ENCODE measurements at places on chromosomes 1 and 21. TPM values are rescaled to one million over a fixed set of nuclear protein-coding genes. Genes with fewer than 3 reads are reported as not detected.
A peak's percentile ranks its signal among the peaks of the same experiment; 100 is the strongest.

The CD55 gene
- 52.5 TPM for total RNA-seq

The S100A7A gene
- 2.9 TPM for total RNA-seq

The HHAT gene
- 6.3 TPM for total RNA-seq

The LCE1D gene
- not detected for total RNA-seq

The C1orf94 gene
- total RNA-seq = 0.72 TPM

The S100A16 gene
- 40.0 TPM for total RNA-seq

The LIN28A gene
- total RNA-seq = 1.4 TPM

The ZNF593OS gene
- not detected for total RNA-seq

The C4BPA gene
- total RNA-seq = 3.6 TPM

The AGRN gene
- 68.4 TPM for total RNA-seq

The ENTREP3 gene
- total RNA-seq = 1.2 TPM

The NBPF10 gene
- 0.24 TPM for total RNA-seq

The PROK1 gene
- not detected for total RNA-seq

The PUM1 gene
- 57.8 TPM for total RNA-seq

The HAO2 gene
- not detected for total RNA-seq

The CALML6 gene
- 0.72 TPM for total RNA-seq

The SPAG17 gene
- total RNA-seq = 4.1 TPM

The SYCP1 gene
- 2.4 TPM for total RNA-seq

The VPS13D gene
- total RNA-seq = 31.3 TPM

DNA sequence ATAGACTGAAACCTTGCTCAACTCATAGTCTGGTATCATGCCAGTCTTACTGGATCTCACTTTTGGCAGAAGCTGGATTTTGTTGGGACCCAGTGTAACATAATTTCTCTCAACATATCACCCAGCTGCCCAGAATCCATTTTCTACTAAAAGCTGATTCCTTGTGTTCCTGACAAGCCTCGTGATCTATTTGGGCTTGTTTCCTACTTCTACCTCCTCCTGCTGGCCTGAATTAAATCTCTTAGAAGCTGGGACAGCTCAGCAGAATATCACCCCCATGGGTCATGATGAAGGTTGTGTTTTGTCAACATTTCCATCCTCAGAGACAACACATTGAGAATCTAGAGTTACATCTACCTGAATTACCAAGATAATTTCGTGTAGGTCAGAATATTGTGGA, 7.7 kb downstream of the GOLT1A start:
- no peak for DNase-seq

DNA sequence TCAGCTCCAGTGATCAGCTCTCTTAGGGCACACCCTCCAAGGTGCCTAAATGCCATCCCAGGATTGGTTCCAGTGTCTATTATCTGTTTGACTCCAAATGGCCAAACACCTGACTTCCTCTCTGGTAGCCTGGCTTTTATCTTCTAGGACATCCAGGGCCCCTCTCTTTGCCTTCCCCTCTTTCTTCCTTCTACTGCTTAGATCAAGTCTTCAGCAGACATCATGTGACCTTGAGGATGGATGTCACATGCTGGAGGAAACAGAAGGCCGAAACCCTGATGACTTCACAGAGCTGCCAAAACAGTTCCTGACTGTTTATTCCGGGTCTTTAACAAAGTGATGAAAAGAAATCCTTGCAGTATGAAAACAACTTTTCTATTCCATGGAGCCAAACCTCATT, 24.4 kb upstream of the WDR26 start:
- no peak for DNase-seq

DNA sequence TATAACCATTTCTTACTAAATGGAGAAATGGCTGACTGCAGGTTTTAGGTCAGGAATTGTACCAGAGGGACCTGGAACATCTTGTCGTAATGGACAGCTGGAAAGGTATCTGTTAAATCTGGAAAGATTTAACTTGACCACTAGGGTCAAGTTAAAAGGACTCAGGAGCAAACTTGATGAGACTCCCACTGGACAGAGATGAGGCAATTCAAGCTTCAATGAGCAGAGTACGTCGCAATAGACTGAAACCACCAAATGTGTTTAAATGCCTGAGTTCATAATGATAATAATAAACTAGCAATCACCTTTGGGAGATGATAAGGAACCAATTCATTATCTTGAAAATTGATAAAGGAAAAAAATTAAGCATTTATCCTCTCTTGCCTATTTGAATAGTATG, 8.7 kb downstream of the IFNLR1 start:
- no peak for DNase-seq

- peak; percentile 10 for DNase-seq
These were observed 7.2 kb downstream of the RO60 start for GRCh38 chr1:193066606-193067005.

GRCh38 chr1:205975387-205975998, 27.7 kb downstream of the RAB7B start:
- DNase-seq = no peak

GRCh38 chr1:218779341-218780100, 394.2 kb upstream of the LYPLAL1 start:
- DNase-seq = no peak

DNA sequence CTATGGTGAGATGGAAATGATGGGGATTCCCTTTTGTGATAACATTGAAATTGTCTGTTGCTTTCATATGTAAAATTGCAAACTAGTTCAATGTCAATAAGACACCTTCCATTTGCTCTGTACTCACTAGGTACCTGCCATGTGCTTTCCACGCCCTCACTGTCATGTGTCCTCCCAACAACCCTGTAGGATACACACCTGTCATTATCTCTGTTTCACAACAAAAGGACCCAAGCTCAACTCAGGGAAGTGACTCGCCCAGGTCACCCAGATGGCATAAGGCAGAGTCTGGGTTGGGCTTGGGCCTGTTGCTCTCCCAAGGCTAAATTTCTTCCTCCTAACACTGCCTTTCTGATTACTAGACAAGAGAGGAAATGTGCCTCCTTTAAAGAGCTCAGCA, 45.3 kb upstream of the MCOLN3 start:
- no peak for DNase-seq

- DNase-seq = no peak
These were observed 189.2 kb downstream of the SLC45A1 start for GRCh38 chr1:8506995-8507615.

DNA sequence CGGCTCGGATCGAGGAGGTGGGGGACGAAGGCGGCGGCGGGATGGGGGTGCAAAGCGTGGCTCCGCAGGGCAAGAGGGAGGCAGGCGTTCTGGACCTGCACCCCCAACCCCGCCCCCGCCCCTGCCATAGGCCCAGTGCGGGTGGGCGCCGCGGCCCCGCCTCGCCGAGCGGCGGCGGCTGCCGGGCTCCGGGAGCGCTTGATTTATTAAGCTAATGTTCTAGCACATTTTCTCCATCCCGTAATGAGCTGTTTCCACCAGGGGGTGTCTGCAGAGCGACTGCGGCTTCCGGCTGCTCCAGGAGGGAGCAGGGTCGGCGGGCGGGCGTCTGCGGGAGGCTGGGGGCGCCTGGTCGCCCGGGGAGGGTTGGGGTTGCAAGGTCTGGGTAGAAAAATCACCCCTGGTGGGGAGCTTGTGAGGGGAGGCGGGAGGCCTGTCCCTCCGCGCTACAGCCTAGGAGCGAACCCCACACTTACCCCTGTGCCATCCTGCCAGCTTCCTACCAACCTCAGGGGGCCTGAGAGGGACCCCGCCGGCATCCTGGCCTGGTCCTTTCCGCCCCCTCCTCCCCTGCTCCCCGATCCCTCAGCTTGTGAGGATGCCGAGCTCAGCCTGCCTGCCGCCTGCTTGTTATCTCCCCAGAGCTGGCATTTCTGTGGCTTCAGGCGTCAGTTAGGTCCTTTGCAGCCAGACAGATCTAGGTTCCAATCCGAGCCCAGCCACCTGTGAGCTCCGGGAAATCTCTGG, 48.5 kb upstream of the ACOT11 start:
- peak; percentile 57 for DNase-seq

GRCh38 chr1:29632806-29633615, 396.7 kb downstream of the PTPRU start:
- peak; percentile 11 for DNase-seq

GRCh38 chr1:115867216-115867615, 26.3 kb upstream of the NHLH2 start:
- no peak for DNase-seq

GRCh38 chr1:191163621-191164020, 686.0 kb upstream of the BRINP3 start:
- no peak for DNase-seq

- no peak for DNase-seq
These were observed 295.4 kb downstream of the RRAGC start for GRCh38 chr1:38563942-38564735.

GRCh38 chr1:186503190-186503589, 42.3 kb upstream of the PDC start:
- DNase-seq = no peak

DNA sequence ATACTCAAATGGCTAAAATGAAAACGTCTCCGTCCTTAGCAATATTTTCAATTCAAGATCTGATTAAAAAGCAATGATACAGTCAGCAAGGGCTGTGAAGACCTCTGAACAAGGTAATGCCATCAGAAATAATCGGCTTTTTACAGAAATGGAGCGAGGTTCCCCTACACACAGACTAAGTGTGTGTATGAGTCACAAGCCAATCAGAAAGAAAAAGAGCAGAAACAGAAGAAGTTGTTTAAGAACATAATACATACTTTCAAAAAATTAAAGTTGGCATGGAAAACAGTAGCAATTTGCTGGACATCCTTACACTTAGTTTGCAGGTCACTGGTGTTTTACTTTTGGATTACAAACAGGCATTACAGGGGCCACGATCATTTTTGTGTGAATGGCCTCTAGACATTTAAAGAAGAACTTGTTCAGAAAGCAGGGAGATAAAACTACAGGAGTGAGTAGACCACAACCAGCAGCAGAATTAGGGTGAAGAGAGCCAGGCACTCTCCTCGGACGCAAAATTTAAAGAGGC, 350.0 kb upstream of the RUNX1 start:
- DNase-seq = peak; percentile 52

GRCh38 chr1:220928725-220929300, 49.6 kb downstream of the HLX start:
- DNase-seq = no peak

DNA sequence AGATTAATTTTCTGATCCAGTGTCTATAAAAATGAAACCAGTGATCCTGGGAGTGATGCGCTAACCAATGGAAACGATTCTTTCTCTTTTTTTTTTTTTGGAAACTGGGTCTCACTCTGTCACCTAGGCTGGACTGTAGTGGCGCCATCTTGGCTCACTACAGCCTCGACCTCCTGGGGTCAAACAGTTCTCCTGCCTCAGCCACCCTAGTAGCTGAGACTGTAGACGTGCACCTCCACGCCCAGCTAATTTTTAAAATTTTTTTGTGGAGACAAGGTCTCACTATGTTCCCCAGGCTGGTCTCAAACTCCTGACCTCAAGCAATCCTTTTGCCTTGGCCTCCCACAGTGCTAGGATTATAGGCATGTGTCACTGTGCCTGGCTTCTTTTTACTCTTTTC, 3.4 kb upstream of the RCC2 start:
- no peak for DNase-seq

DNA sequence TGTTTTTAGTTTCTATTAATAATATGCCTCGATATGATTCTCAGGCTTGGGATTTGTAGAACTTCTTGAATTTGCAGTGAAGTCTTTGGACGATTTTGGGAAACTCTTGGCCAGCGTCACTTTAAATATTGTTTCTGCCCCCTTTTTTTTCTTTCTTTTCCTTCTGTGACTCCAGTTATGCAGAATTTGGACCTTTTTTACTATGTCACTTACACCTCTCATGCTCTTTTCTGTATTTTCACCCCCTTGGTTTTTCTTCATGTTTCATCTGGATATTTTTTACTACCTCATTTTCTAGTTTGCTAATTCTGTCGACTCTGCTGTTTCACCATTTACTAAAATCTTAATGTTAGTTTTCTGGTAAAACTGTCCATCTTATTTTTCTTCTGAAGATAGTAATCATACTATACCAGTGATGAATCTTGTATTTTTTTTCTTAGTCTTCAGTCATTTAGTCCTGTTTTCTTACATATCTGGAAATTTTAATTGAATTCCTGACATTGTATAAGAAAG, 173.6 kb downstream of the DHRS3 start:
- no peak for DNase-seq

GRCh38 chr1:5554784-5555183, 437.4 kb downstream of the NPHP4 start:
- no peak for DNase-seq

GRCh38 chr1:115062542-115063004, 26.7 kb downstream of the TSPAN2 start:
- peak; percentile 21 for DNase-seq

- DNase-seq = no peak
These were observed 248.1 kb upstream of the FMN2 start for GRCh38 chr1:239843541-239843940.

GRCh38 chr1:154584267-154584994, 16.9 kb downstream of the CHRNB2 start:
- no peak for DNase-seq

DNA sequence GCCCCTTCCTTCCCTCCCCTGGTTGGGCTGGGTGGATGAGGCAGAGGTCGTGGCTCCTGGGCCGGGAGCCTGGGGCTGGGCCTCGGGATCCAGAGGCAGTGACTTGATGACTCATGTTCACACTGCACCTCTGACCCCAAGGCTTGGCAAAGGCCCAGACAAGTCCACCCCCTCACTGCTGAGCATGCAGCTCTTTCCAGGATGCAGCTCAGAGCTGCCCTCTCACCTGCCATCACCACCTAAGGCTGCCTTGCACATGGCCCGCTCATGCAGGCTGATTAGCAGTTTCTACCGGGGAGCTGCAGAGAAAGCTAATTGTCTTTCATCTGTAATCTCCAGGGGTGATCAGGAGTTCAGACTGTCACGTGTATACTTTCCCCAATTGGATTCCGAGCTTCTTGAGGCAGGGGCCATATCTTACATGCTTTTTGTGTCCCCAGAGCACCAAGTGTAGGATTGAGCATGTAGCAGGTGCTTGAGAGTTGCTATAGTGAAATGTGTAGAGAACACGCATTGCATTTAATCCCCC, 62.1 kb downstream of the LRRN2 start:
- no peak for DNase-seq

DNA sequence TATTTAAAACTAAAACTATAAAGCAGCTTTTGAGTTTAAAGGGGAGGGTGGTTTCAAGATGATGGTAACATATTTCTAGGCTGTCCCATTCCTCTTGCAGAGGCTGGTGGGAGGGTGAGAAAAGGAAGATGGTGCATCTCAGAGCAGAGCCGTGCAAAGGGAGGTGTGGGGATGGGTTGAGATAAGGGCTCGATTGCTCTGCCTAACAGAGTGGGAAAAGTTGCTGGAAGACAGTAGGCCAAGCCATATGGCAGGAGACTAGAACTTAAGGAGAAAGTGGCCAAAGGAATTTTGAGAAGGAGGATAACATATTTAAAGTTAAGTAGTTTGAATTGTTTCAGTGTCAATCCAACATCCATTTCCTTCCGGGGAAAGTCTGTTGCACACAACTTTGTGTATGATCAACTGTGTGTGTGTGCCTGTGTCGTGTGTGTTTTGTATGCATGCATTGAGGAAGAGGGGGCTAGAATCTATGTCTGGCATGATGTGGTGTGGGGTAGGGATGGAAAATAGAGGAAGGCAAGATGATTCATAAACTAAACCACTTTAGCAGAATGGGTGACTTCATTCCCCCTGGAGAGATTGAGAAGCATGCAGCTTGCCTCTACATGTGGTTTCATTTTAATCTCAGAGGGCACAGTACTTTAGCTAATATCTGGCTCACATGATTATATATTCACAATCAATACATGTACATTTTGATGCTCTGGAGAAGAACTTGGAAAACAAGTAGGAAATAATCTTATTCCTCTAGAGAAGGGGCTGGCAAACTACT, 145.0 kb upstream of the DNAH14 start:
- DNase-seq = no peak

- peak; percentile 84 for DNase-seq
These were observed 189.0 kb downstream of the CENPF start for GRCh38 chr1:214791961-214792360.

GRCh38 chr1:11062965-11063401, 3.2 kb upstream of the SRM start:
- DNase-seq = no peak

GRCh38 chr1:199878823-199879222, 148.7 kb upstream of the NR5A2 start:
- DNase-seq = no peak
